ENCODE measurements at places on chromosomes 11 and 22.

DNA sequence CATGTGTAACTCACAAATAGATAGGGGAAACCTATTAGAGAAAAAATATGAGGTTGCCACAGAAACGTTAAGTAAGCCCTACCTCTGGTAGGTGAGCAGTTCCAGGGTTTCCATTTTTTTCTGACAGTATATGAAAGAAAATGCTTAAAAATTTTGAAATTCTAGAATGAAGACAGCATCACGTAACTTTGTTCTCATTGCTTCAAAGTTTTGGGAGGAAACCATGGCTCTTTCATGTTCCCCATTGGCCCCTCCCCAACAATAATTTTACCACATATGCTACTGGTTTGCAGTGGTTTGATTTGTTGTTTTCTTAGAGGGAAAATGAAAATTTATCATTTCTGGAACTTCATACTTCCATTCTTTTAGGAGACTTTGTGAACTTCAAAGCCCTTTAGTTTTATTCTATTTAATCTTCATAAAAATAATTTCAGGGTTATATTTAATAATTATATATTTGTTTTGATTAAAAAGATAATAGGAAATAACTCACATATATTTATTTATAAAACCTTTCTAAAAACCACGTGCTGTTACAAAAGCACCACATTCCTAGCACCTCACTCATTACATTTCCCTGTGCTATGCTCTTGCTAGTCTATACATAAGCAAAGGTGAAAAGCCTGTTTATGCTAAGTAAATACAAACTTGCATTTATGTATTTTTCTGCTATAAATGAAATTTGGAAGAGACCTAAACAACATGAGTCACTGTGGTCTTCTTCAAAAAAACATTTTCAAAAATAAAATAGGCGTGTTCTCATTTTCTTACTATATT lies 113.4 kb downstream of the CASP12 start:
- DNase-seq = no peak

- DNase-seq = no peak
Observed at GRCh38 chr11:78802058-78802761, 227.5 kb upstream of the NARS2 start.

DNA sequence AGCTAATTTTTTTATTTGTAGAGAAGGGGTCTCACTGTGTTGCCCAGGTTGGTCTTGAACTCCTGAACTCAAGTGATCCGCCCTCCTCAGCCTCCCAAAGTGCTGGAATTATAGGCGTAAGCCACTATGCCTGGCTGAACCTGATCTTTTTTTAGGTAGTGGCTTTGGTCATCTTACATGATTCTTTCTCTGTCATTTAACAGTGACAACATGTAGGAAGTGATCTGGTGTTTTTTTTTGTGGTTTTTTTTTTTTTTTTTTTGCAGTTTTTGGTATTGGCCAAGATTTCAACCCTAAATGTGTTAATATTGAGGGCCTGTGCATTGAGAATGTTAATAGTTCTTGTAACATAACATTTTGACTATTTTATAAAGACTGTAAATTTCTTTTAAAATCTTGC lies 8.0 kb upstream of the FERMT3 start:
- no peak for DNase-seq

DNA sequence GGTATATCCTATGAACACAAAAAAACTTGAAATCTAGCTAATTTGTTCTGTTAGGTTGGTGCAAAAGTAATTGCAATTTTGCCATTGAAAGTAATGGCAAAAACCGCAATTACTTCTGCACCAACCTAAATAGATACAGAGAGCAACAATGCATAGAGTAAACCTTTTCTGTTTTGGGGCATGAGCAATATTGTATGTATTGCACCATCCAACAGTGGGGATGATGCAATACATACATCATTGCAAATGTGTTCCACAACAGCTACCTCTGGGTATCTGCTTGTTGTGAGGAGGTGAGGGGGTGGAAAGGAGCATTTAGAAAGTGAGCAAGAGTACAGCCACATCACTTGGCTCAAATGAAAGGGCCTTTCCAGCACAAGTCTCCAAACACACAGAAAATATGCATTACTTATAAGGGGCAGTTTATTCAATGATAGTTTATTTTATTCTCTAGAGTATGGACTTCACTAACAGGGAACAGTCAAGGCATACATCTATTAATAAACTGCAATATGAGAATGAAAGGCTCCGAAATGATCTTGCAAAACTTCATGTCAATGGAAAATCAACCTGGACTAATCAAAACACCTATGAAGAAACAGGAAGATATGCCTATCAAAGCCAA lies 77.3 kb downstream of the DEUP1 start:
- no peak for DNase-seq

GRCh38 chr11:96012086-96012824 lies 88.3 kb upstream of the MTMR2 start:
- DNase-seq = no peak

GRCh38 chr11:36775130-36775529 lies 177.1 kb upstream of the RAG2 start:
- DNase-seq = no peak

DNA sequence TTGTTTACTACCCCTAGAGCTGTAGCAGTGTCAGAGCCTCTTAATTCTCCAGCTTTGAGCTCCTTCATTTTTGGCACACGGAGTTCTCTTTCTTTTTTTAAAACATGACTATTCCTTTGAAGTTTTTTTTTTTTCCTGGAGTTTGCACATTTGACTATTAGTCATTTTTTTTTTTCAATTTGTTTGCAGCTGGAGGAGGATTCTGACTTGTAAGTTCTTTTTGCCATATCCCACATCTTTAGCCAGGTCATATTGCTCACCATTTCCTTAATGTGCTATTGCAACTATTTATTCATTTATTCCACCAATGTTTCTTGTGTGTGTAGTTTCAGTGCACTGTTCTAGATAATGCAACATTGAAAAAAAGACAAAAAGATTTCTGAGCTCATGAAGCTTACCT lies 166.3 kb upstream of the ARHGAP20 start:
- no peak for DNase-seq

DNA sequence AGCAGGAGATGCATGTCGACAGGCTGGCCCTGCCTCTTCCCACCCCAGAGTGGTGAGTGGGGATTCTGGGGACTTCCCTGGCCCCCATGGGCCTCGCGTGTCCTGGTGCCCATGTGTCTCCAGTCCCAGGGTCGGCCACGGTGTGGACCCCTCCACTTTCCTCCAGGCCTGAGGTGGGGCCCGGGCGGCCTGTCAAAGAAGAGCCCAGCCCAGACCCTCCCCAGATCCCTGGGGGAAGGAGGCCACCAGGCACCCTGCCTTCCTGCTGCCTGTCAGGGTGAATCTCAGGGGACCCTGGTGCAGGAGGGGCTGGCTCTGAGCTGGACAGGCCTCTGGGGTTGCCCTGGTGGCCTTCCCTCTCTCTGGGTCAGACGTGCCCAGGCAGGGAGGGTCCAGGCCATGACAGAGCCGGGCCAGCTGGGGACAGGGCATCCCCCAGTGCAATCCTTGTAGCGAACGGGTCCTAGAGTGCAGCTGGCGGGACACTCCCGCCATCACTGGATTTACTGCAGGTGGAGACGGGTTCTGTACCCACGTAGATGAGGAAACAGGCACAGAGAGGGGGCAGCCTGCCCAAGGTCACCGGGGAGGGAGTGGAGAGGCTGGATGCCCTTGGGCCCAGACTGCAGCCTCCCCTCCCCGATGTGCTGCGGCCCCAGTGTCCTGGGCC lies 13.5 kb upstream of the MUC6 start:
- no peak for DNase-seq

DNA sequence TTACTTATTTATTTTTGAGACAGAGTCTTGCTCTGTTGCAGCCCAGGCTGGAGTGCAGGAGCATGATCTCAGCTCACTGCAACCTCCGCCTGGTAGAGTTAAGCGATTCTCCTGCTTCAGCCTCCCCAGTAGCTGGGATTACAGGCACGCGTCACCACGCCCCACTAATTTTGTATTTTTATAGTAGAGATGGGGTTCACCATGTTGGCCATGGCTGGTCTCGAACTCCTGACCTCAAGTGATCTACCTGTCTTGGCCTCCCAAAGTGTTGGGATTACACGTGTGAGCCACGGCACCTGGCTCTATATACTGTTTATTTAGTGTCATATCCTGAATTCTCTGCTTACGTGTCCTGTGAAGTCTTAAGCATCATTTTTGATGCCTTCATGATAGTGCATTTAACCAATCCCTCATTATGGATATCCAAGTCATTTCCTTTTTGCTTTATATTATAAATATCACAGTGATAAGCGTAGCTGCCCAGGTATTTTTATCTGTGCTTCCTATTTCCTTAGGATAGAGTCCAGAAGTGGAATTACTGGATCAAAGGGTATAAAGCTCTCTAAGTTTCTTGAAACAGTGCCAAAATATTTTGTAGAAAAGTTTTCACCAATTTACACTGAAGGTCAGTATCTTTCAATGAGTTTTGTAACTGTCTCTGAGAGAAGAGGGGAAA lies 871 bp upstream of the SIDT2 start:
- DNase-seq = no peak

GRCh38 chr11:70487756-70488155 lies 89.4 kb downstream of the CTTN start:
- no peak for DNase-seq

DNA sequence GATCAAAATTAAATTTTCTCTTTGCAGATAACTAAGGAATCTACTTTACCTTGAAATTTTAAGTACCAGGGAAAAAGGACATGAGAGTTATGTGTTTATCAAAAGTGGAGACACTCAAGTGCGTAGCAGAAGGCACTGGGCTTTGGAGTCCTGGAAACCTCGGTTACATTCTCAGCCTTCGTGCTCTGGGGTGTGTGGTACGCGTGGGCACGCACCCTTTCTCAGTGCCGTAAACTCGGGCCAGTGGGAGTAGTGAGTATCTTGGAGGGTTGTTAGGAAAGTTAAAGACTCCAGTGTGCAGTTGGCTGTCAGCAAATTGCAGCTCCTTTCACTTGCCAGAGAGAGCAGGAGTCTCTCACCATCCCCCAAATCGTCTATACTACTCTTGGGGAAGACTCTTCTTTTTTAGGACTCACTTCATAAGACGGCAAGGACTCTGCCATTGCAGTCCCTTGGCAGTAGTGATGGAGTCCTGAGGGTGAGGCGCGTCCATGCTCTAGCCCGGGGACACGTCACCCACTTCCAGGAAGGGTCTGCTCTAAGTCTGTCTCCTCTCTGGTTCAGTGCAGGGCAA lies 171.8 kb downstream of the TBC1D22A start:
- no peak for DNase-seq

DNA sequence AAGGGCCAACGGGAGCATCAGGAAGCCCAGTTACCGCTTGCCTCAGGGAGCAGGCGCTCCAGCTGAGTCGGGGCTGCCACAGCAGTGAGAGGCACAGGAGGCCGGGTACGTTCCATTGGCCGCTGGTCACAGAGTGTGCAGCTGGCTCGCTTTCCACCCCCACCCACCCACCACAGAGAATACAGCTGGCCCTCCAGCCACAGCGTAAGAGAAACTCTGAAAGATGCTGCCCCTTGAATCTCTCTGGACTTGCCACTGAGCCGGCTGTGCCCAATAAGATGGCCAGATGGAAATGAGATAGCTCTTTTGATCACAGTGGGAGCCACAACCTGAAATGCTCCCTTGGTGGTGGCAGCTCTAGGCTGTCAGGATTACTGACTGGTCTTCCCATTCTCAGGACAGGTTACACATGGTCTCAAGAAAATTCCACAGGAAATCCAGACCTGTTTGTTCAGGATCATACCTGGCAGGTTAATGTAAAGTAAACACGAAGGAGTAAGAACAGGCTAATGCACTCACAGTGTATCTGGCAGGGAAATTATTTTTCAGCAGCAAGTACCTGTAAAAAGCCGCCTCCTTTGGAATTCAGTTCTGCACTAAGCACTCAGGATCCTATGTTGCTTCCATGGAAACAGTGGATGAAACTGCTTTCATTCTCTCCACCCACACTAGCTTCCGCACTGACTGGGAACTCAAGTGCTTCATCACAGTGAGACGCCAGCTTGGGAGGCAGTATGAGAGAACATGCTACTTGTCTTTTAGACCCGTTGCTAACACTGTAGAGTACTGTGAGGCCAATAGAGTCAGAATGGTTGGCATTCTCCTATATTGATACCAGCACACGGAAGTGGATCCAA lies 16.5 kb downstream of the SIAE start:
- DNase-seq = no peak

- DNase-seq = no peak
Observed at GRCh38 chr11:123475469-123475868, 45.4 kb downstream of the GRAMD1B start.

DNA sequence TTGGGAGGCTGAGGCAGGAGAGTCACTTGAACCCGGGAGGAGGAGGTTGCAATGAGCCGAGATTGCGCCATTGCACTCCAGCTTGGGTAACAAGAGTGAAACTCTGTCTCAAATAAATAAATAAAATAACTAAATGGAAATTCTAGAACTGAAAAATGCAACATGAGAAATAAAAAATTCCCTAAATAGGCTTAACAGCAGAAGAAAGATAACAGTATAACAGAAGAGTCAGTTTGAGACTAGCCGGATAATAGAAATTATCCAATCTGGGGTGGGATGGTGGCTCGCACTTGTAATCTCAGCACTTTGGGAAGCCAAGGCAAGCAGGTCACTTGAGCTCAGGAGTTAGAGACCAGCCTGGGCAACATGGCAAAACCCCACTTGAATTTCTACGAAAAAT lies 14.1 kb downstream of the SLC25A1 start:
- no peak for DNase-seq

GRCh38 chr11:85679576-85679975 lies 6.4 kb downstream of the CCDC89 start:
- no peak for DNase-seq

DNA sequence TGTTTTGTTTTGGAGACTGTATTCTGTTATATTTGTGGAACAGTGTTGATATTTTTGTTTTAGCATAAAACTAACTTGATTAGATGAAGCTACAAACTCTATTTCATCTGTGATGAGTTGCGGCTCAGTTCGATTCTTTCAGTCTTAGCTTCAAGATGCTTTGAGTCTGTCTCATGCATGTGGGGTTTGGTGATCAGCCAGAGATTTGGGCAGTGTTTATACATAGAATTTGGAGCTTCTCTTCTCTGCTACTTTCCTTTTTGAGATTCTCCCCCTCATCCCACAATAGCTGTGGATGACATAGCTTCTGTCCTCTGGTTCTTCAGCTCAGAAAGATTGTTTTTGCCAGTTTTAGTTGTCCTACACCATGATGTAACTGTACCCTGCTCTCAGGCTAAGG lies 90.4 kb downstream of the ARHGAP20 start:
- no peak for DNase-seq

GRCh38 chr11:88420165-88420791 lies 82.7 kb upstream of the CTSC start:
- no peak for DNase-seq

DNA sequence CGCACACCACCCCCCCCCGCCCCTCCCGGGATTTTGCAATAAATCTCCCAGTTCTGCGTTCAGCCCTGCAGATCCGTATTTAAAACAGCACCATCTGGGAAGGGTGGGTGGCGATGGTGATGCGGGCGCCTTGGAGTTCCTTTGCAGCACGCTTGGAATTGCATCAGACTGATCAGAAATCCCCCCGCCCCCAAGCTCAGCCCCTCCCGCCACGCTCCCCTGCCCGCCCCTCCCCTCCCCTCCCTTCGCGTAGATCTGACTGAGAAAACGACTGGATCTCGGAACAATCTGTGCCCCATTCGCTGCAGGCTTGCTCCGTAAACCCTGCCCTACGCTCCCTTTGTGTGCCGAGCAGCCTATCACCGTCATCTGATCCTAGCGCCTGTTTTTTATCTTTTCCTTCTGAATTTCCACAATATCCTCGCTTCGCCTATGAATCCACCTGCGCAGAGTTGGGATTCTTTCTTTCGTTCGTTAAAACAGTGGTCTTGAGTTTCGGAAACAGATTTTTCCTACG lies 18.1 kb upstream of the BDNF start:
- DNase-seq = no peak
